ENCODE measurements at places on chromosomes 1 and 21.

- ATAC-seq = no peak
Measured at GRCh38 chr1:217889401-217889800, 258.3 kb downstream of the SPATA17 start.

- no peak for ATAC-seq
Measured at GRCh38 chr1:30511991-30512913, 211.1 kb downstream of the MATN1 start.

- ATAC-seq = no peak
Measured at GRCh38 chr1:44275991-44276405, 62.7 kb downstream of the DMAP1 start.

- ATAC-seq = peak; percentile 61
Measured at GRCh38 chr1:113792471-113792870, 19.8 kb downstream of the RSBN1 start.

- no peak for ATAC-seq
Measured at GRCh38 chr1:56249234-56249633, 330.1 kb downstream of the PLPP3 start.

DNA sequence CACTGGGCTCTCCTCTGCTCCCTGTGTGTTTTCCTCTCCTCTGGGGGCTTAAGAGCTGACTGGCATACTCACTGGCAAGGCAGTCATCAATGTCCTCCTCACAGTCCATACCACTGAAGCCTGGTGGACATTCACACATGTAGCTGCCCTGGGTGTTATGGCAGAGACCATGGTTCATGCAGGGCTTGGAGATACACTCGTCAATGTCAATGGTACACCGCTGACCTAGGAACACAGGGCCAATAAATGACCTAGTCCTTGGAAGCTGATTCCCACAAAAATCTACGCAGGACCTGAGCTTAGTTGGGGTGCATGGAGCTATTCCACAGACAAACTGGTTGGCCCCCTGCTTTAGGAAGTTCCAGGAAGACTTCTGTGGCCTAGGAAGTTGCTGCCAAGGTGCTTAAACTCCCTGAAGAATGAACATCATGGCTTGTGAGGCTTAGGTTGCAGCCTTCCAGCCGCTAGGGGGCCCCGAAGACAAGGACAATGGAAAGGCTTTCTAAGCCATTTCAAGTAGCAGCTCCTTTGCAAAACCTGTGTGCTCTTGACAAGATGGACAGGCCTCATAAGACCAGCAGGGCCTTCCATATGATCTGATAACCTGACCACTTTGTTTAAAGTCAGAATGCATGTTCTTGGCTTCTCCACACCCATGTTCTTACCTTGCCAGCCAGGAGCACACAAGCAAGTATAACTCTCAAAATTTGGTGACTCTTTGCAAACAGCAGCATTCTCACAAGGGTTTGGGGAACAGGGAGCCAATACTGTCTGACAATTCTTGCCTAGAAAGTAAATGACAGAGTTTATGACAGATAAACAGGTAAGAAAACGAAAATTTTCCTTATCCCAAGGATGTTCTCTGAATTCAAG, 52.3 kb upstream of the ADAM30 start:
- ATAC-seq = peak; percentile 59

- no peak for ATAC-seq
Measured at GRCh38 chr21:17613242-17613676, 558 bp upstream of the BTG3 start.

GRCh38 chr1:230621324-230622030, 20.8 kb upstream of the COG2 start:
- no peak for ATAC-seq

GRCh38 chr1:111515291-111516004, 12.0 kb upstream of the ADORA3 start:
- no peak for ATAC-seq

DNA sequence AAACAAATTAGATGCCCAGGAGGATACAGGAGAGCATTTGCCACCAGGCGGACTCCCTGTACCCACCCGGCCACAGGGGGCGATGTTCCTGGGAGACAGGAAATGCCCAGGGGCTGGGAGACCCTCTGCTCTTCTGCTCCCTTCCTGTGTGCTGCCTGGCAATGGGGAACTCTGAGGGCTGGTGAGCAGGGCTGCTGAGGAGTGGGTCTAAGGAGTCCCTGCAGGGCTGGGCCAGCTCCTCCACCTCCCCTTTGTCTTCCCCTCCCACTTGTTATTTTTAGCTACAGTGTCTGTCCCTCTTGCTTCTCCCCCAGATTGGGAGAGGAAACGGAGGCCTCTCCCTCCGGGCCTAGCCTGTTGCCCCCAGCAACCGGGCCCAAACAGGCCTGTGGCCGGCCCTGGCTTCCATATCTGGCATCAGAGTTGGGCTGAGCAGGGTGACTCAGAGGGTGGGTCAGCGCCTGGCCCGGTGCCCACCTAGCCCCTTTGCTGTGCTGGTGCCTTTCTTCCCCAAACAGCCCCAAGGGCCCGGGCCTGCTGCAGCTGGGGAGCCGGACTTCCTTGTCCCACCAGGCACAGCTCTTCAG, 11.6 kb downstream of the LMNA start:
- ATAC-seq = peak; percentile 44

DNA sequence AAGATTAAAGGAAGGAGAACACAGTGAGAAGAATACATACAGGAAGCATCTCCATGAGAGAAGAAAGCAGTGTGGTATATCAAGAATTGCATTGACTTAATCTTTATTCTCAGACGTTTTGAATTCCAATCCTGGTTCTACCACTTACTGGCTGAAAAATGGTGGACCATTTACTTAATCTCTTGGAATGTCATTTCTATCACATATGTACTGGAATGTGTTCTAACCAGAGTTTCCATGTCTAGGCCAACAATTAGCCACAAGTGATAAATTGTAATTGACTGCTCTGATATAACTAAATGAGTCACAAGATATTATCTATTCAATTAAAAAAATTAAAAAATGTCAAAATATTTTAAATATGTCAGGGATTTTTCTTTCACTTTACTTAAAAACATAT, 626.1 kb downstream of the PTPRC start:
- ATAC-seq = no peak

Measured in activated T-helper 17 cell treated with anti-CD3 and anti-CD28 coated beads, Interleukin-2, amount 50 U/mL, for 72 hours (primary cell).